ENCODE measurements at places on chromosomes 7 and 10.

- no peak for DNase-seq
Observed at GRCh38 chr10:128574581-128575210, 448.5 kb upstream of the MKI67 start.

GRCh38 chr10:101292194-101293006 lies 61.6 kb upstream of the BTRC start:
- no peak for DNase-seq

GRCh38 chr10:49038711-49039110 lies 76.6 kb downstream of the VSTM4 start:
- no peak for DNase-seq

- DNase-seq, result no peak
Observed at GRCh38 chr7:128323040-128323439, 20.7 kb downstream of the RBM28 start.

DNA sequence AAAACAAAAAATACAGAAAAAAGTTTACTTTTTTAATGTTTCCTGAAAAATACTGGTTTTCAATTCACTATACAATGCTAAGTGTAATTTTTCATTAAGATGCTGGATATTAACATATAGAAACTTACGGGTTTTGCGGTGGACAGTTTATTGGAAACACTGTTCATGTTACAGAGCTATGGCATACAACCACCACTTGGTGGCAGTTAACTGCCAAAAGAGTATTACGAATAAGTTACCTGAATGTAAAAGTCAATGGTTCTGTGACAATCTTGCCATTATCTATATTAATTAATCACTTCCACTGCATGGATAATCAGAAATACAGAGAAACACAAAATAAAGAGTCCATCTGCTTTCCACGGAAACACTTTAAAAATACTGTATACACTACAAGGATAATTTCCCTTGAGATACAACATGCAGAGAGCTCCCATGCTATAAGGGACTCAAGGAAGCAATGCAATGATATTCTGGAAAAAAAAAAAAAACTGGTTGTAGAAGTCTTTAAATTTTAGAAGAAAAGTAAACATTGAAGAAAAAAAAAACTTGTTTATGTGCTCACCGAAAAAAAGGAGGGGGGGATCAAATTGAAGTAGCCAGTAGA lies 97.0 kb downstream of the TPK1 start:
- no peak for DNase-seq

DNA sequence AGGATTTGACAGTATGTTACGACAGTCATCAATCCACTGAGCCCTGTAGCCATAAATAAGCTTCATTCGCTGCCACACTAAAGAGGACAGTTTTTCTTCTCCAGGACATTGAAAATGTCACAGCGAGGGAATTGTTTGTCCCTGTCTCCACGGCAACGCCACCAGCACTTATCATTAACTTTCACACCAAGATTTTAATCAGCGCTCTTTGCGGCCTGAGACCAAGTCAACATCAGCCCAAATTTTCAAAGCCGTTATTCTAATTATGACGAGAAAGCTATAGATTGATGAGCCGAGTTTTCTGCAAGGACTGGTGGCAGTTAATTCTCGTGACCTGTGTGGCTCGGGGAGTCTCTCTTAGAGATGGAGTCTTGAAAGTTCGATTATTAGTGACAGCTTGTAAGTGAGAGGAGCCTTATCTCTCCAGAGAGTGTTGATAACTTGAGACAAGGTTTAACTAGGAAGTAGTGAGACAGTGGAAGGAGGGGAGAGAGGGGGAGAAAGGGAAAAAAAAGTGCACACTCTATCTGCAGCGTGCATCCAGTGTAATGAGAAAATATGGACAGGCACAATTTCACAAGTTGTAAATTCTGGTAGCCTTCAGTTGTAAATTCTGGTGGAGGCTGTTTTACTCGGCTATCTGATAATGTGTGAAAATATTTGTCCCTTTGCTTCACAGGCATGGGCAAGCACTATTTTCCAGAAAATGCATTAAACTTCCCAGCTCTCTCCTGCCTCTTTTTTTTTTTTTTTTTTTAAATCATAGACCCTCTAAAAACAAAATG lies 473.3 kb downstream of the LRMDA start:
- no peak for DNase-seq

DNA sequence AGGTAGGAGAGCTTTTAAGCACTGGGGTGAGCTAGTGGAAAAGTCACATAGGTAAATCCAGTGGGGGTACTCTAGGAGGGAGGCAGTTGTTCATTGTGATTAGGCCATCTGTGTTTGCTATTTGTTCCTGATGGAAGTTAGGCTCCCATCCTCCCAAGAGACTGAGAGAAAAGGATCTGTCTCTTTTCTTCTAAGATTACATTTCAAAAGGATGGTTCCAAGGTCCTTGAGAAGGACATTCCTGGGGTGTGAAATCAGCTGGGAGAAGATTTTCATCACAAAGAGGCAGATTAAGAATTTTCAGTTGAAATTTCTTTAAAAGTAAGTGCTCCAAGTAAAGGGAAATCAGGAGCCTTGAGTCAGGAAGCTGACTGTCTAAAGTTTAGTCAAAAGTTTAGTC lies 210.8 kb upstream of the CSTF2T start:
- no peak for DNase-seq

GRCh38 chr10:126425489-126426065 lies 37.3 kb upstream of the ADAM12 start:
- DNase-seq, result peak; percentile 26

DNA sequence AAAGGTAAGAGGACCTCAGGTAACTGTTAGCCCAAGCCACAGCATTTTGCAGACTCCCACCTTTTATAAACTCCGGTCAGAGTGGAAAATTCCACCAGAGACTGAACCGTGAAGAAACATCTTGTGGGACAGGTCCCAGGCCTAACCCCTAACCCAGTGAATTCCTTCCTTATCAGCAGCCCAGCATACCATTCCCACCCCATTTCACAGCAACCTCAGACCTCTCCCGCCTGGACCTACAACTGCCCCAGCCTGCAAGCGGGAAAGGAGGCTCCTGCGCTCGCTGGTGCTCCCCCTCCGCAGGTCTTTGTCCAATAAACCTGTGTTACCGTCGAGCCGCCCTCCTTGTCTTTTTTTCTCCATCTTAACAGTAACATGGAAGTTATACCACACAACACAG lies 736.6 kb downstream of the MAGI2 start:
- DNase-seq, result no peak

- no peak for DNase-seq
Observed at GRCh38 chr7:33757050-33757449, 148.3 kb upstream of the BMPER start.

DNA sequence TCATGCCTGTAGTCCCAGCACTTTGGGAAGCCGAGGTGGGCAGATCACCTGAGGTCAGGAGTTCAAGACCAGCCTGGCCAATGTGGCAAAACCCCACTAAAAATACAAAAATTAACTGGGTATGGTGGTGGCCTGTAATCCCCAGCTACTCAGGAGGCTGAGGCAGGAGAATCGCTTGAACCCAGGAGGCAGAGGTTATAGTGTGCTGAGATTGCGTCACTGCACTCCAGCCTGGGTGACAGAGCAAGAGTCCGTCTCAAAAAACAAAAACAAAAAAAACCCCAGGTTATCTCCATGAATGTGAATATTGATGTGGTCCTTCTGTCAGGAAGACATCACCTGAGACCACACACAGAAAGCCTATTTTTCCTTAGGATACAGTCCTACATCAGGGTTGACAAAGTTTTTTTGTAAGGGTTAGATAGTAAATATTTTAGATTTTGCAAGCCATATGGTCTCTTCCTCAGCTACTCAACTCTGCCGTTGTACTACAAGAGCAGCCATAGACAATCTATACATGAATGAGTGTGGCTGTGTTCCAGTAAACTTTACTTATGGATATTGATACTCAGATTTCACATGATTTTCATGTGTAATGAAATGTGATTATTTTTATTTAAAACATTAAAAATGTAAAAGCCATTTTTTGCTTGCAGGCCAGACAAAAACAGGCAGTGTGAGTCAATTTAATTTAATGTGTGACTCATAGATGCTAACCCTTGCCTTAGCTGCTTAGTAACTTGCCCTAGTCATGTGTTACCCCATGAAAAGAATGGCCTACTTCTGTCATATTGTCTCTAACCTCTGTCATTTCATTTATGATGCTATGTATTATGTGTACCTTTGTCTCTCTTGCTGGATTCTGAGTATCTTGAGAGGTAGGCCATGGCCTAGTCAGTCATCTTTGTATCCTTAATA lies 78.1 kb downstream of the TPST1 start:
- peak; percentile 54 for DNase-seq

DNA sequence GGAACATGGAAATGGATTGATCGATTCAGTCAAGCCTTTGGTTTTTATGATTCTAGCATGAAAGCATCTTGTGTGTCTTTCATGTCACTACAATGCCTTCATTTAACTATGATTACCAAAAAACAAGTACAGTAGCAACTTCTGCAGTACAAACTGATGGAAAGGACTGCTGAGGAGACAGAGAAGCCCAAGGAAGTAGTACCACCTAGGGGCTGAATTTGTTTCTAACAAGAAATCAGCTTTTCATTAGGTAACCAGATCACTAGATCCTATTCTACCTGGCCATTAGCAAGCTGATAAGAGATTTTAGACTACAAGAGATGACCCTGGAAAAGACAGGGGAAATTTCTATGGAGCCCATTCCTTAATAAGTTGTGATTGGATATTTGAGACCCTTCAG lies 3.2 kb upstream of the IFIT1 start:
- DNase-seq, result no peak

- DNase-seq, result peak; percentile 76
Observed at GRCh38 chr7:21945454-21946221, at the start of gene CDCA7L. CDCA7L (minus strand) TSS chr7:21945899; CDS start chr7:21945804, 95 bp downstream.

GRCh38 chr7:51067757-51068156 lies 248.9 kb downstream of the COBL start:
- peak; percentile 73 for DNase-seq

DNA sequence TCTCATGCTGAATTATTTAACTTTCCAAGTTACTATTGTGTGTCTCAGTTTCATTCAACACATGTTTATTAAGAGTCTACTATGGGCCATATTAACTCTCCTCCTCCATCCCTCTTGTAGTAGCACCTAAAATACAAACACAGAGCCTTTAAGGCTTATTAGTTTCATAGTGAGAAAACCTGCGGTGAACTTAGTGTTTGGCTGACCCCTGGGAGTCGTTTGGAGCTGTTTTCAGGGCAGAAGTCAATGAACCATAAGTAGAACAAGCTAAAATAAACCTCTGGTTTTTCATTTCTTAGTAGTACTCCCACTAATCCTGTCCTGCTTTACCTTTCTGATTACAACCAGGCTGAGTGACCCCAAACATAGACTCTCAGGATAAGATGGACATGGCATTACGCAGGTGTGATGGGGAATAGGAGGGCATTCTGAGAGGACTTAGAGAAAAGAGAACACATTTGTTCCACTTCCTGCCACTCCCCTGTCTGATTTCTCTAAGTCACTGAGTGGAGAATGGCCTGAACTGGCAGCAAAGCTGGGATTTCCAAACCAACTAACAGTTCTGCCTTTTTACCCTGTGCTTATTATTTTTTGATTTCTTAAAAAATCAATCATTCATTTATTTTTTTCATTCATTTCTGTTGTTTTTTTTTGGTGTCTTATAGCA lies 74.5 kb downstream of the LRMDA start:
- DNase-seq, result no peak

GRCh38 chr10:125155101-125155500 lies 5.3 kb downstream of the CTBP2 start:
- no peak for DNase-seq

GRCh38 chr7:40489844-40490602 lies 355.2 kb downstream of the SUGCT start:
- DNase-seq, result no peak

- no peak for DNase-seq
Observed at GRCh38 chr7:36286226-36286625, 103.4 kb upstream of the ANLN start.

DNA sequence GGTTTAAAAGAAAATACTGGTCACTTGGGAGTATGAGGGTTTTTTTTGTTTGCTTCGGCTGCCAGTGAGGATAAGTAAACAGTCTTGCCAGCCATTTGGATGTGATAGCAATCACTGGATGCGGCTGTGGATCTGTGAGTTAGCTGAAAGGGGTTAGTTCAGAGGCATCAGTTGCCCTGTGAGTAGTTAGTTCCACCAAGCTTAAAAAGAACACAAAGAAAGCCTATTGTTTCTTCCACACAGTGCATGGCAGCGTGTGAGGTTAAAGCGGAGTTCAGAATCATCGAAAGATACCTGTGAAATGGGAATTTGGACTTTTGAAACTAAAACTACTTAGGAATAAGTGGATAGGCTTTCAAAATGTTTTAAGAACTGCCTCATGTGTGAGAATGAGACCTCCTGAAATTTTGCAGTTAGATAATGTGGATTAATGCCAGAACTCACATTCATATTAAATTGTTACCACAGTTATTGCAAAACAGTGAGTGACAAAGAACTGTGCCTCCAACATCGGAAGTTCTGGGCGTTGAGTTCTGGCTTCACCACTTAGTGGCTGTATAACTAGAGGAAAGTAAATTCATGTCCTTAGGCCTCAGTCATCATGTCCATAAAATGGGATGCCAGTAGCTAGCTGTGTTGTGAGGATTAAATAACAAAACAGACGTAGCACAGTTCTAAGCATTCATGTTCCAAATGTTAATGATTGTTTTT lies 31.3 kb downstream of the KIAA1217 start:
- DNase-seq, result no peak

- no peak for DNase-seq
Observed at GRCh38 chr10:6269432-6269831, 66.7 kb downstream of the PFKFB3 start.

- peak; percentile 22 for DNase-seq
Observed at GRCh38 chr7:118372530-118372929, 148.0 kb downstream of the ANKRD7 start.

DNA sequence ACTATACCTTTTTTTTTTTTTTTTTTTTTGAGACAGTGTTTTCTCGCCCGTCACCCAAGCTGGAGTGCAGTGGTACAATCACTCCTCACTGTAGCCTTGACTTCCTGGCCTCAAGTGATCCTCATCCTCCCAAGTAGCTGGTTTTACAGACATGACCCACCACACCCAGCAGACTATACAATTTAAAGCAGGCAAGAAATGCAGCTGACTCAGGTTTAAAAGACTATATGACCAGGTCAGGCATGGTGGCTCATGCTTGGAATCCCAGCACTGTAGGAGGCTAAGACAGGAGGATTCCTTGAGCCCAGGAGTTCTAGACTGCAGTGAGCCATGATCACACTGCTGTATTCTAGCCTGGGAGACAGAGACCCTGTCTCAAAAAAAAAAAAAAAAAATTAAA lies 89.5 kb upstream of the AUTS2 start:
- no peak for DNase-seq

- no peak for DNase-seq
Observed at GRCh38 chr7:137513091-137513490, 169.6 kb upstream of the PTN start.

DNA sequence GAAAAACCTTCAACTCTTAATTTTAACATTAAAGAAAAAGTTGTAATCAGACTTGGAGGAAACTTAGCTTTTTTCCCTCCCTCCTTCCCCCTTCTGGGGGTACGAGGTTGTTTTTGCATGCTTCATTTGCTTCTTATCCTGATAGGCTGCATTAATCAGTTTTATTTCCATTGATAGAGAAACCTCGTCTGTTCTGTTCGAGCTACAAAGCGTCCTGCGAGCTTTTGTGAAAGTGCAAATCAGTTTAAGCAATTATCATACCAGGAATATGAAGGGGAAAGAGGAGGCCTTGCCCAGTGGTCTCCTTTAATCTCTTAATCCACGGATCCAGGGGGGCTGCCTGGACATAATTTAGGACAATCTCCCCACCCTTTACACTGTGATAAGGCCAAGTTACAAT lies 7.5 kb downstream of the EMX2 start:
- no peak for DNase-seq
